Muscle of back (tissue), 13 donors: ENCODE measurements at places on chromosomes 1 and 21. TPM values are rescaled to one million over a fixed set of nuclear protein-coding genes. Genes with fewer than 3 reads are reported as not detected.

RNU1-3 gene
- not detected for polyA plus RNA-seq

NFYC gene
- polyA plus RNA-seq, result 50.2 TPM

LCA5L gene
- 0.41 TPM for polyA plus RNA-seq

RIMS3 gene
- 0.52 TPM for polyA plus RNA-seq

- no peak for DNase-seq
These were observed 73.5 kb upstream of the NGF start for GRCh38 chr1:115411371-115412063.

DNA sequence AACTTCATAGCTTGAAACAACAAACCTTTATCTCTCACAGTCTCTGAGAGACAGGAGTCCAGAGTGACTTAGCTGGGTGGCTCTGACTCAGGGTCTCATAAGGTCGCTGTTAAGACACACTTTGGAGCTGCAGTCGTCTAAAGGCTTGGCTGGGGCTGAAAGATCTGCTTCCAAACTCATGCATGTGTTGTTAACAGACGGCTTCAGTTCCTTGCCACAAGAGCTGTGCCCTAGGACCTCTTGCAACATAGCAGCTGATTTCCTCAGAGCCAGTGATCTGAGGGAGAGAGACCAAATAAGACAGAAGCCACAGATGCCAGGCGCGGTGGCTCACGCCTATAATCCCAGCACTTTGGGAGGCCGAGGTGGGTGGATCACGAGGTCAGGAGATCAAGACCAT, 176.8 kb downstream of the DISC1 start:
- DNase-seq, result no peak
